GM03348 (cell line): ENCODE measurements at places on chromosomes 13 and 19.

DNA sequence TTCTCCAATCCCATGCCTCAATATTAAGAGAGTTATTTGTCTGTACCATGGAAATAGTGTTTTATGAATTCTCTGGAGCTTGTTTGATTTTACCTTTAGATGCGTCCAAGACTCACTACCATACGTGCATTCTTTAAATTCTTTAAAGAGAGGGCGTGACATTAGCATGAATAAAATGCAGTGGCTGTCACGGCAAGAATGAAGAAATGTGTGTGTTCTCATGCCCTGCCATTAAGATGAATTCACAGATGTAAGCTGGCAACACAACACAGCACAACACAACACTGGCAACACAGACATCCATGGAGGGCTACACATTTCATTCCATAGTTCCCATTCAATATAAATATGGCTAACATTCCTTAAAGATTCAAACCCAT, 213.4 kb downstream of the ENOX1 start:
- DNase-seq: no peak

GRCh38 chr19:16441661-16442162, 30.1 kb downstream of the EPS15L1 start:
- DNase-seq: no peak

- no peak for DNase-seq
These were observed 159.5 kb downstream of the RBM26 start for GRCh38 chr13:79246578-79246949.

GRCh38 chr13:48186722-48187121, 46.3 kb upstream of the ITM2B start:
- no peak for DNase-seq

DNA sequence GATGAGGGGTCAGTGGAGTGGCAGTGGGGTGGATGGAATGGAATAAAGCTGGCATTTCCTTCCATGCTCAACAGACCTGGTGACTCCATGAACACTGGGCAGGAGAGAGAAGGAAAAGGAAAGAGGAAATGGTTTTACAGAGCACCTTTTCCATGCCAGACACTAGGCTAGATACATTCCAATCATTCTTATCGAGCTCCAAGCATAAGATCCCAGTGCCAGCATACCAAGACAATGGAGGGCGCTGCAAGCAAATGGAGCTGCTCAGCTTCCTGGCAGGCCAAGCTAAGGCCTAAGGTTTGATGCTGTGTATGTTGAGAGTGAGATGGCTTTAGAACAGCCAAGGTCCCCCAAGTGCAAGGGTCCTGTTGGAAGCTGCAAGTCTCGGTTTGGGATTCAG, 113.2 kb downstream of the HSPH1 start:
- DNase-seq: no peak

DNA sequence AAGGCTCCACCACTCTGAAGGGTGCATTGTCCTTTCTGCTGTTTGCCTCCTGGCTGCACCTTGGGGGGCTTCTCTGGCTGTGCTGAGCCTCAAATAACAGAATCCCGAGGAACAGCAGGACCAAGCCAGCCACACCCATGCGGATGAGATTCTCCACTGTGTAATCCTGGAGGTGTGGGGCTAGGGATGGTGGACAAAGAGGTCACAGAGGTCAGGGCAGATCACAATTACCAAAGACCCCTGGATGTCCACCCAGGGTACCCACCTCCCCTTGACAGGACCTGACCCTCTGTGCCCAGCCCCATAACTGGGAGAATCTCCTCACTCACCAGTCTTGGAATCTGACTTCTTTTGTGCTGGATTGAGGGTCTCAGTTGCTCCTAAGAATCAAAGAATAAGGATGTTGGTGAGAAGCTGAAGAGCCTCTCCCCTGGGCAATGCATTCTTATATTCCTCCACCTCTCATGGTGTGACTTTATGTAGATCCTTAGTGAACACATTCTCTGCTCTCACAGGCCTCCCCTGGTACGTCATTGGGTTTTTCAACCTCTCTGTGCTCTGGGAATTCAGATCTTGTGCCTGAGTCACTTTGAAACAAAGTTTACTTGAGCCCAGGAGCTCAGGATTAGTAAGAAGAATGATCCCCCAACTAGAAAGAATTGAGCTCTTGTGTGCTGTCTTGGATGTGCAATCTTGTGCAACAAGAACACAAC, 5.2 kb downstream of the LILRA4 start:
- DNase-seq: no peak

DNA sequence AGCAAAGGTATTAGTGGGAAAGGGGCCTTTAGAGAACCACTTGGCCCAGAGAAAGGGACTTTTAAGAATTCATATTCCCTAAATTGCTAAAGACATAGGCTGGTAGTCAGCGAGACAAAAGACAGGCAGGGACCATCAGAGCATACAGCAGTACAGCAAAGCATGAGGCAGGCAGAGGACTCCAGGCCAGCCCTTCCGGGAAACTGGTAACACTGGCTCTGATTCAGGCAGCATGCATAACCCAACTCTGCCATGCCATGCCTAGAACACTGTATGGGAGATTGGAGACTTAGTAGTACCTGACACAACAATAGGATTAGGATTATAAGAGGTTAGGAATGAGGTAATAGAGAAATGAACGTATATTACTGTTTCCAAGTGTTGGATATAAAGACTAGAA, 34.9 kb downstream of the CAB39L start:
- no peak for DNase-seq
